Hematopoietic multipotent progenitor cell treated with erythropoietin and hydrocortisone succinate and interleukin-3 and kit ligand, for 8 days (in vitro differentiated cells): ENCODE measurements at places on chromosomes 6 and 20.

DNA sequence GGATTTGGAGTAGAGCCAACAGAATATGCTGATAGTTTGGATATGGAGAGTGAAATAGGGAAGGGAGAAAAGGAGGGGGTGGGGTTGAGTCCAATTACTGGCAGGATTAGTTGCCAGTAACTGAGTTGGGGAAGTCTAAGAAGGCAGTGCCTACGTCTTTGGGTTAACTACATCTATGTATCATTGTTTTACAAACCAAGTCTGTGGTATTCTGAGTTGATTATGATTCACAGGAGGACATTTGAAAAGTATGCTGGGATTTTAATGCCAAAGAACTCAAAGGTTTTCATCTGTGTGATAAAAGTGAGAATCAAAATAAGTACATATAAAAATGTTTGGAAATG is 14.7 kb downstream of the DSE start:
- DNase-seq: no peak

- DNase-seq: no peak
Measured at GRCh38 chr6:106442395-106442794, 81.9 kb downstream of the CRYBG1 start.

DNA sequence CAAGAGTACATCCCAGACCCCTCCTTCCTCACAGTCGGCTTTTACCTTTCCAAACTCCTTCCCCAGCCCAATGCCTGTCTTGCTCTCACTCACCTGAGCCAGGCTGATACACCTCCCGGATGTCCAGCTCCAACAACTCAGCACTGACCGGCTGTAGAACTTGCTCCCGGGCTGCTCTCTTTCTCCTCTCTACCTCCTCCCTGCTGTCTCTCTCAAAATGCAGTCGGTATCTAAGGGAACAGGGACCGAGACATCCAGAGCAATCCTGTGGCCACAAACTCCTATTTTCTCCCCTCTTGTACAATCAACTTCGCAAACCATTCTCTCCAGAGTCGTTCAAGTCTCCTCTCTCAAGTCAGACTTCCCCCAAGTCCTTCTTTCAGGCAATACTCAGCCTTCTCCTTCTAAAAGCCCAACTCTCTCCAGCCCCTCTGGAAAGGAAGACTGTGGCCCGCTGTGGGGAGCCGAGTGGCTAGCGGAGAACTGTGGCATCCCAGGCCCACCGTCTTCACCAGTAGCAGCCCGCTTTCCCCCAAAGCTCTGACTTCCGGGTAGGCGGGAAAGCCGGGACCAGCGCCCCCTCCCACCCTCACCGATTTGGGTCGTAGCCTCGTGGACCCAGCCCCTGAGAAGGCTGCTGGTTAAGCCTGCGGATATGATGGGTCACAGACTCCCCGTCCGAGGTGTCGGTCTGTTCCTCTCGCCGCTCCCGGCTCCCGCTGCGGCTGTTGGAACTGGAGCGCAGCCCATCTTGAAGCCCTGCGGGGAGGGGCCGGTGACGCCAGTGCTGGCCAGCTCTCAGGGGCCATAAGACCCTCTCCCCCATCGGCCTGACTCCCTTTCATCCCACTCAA is 1.1 kb downstream of the GNL1 start:
- no peak for DNase-seq

DNA sequence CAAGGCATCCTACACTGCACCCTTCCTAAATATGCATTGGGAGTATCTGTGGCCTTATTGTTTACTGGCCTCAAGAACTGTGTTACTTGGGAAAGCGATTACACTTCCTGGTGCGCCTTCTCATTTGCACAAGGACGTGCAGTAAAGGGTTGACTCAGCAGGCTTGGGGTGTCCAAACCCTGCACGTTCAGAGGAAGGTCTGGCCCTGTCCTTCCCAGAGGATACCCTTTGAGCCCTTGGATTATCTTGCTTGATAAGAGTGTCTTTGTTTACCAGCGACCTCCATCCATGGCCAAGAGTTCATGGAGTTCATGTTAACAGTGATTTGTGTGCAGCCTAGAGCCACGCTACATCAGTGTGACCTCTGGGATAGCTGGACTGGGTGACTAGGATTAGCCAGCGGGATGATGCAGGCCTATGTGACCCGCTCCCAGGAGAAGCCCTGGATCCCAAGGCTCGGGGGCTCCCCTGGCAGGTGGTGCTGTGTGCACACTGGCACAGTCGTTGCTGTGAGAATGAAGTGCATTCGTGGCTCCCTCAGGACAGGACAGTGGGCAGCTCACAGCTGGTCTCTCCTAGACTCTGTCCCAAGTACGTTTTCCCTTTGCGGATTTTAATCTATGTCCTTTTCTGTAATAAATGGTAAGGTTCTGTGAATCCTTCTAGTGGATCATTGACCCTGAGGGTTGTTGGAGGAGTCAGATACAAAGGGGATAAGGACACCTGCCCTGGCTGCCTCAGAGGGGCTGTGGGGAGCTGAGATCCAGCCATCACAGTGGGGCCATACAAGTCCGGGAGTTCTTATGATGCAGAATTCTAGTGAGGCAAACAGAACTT is 73.5 kb downstream of the TTLL2 start:
- no peak for DNase-seq

DNA sequence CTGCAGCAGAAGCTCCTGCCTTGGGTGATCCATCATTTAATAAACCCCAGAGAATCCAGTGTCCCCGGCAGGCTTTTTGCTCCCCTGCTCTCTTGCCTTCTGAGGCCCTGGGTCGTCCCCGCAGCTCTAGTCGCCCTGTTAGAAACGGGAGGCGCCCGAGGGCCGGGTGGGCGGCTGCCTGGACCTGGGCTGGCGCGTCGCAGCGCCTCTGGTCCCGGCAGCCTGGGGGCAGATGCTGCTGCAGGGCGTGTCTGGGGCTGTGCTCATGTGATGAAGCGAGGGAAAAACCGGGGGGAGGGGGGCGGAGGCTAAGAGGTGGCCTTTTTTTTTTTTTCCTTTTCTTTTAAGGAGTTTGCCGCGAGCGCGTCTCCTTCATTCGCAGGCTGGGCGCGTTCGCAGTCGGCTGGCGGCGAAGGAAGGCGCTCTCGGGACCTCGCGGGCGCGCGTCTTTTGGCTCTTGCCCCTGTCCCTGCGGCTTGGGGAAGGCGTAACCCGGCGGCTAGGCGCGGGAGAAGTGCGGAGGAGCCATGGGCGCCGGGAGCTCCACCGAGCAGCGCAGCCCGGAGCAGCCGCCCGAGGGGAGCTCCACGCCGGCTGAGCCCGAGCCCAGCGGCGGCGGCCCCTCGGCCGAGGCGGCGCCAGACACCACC is 394 bp downstream of the AKAP12 start:
- DNase-seq: peak; percentile 54

DNA sequence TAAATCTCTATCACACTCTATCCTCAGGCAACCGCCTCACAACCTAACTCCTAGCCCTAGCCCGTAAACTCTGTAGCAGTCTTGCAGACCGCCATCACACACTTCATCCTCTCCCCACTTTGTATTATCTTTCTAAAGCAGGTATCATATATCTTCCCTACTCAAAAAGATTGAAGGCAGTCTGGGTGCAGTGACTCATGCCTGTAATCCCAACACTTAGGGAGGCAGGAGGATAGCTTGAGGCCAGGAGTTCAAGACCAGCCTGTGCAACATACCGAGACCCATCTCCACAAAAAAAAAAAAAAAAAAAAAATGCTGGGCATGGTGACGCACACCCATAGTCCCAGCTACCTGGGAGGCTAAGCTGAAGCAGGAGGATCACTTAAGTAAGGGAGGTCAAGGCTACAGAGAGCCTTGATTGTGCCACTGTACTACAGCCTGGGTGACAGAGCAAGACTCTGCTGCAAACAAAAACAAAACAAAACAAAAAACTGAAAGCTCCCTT is 22.9 kb downstream of the RANBP9 start:
- no peak for DNase-seq

GRCh38 chr6:166902211-166902755 is 54.1 kb downstream of the RNASET2 start:
- DNase-seq: no peak

DNA sequence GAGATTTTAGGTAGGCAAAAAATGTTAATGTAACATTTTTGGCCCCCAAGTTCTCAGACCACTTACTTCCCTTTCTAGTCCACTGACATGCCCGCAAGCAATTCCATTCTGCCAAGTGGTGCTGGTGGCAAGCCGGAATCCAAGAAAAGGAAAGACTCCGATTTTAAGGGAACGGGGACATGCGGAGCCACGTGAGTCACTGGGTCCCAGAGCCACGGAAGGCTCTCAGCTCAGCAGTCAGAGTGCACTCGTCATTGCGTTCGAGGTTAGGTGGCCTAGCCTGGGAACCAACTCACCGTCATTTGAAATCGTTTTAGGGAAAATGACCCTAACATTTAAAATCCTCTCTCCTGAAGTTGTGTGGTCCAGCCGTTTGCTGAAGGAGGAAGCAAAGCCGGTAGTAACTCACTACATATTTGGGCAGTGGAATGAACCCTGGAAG is 711 bp upstream of the SIRT5 start:
- peak; percentile 50 for DNase-seq

- no peak for DNase-seq
Measured at GRCh38 chr6:96015518-96016333, at the start of gene FUT9. FUT9 (plus strand) TSS chr6:96015974; CDS start chr6:96203156, 187,182 bp downstream.

GRCh38 chr6:137363805-137364138 is 130.4 kb downstream of the OLIG3 start:
- DNase-seq: no peak

GRCh38 chr6:20814494-20814893 is 280.2 kb downstream of the CDKAL1 start:
- no peak for DNase-seq

GRCh38 chr6:46172176-46172575 is 1.4 kb upstream of the ENPP5 start:
- no peak for DNase-seq

DNA sequence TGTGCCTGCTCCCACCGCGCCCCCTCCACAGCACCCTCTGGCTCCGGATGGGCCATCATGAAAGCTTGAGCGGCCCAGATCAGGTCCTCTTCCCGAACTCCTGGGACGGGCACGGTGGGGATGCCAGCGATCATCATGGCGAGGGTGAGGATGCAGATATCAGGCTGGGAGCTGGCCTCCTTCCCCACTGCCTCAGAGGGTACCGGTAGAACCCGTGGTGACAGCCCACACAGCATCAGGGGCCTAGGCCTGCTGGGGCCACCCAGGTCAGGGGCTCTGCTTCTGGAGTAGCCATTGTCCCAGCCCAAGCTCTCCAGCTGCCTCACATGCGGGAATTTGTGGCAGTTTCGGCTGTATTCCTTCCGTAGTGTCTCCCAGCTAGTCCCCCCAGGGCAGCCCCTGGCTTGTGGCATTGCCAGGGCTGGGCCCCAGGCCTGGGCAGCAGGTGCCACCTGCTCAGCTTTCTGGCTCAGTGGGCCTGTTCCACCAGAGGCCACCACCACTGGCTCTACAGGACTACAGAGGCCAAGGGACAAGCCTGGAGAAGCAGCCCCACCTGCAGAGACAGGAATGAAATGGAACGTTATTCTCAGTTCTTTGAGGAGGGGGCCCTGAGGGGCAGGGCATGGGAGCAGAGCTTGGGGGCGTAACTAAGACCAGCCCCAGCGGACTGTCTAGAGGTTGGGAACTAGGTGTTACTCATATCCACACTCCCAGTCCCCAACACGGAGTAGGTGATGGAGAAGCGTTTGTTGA is 654 bp downstream of the SPATA25 start:
- DNase-seq: no peak

GRCh38 chr20:34040300-34040995 is 46.7 kb downstream of the RALY start:
- DNase-seq: no peak

DNA sequence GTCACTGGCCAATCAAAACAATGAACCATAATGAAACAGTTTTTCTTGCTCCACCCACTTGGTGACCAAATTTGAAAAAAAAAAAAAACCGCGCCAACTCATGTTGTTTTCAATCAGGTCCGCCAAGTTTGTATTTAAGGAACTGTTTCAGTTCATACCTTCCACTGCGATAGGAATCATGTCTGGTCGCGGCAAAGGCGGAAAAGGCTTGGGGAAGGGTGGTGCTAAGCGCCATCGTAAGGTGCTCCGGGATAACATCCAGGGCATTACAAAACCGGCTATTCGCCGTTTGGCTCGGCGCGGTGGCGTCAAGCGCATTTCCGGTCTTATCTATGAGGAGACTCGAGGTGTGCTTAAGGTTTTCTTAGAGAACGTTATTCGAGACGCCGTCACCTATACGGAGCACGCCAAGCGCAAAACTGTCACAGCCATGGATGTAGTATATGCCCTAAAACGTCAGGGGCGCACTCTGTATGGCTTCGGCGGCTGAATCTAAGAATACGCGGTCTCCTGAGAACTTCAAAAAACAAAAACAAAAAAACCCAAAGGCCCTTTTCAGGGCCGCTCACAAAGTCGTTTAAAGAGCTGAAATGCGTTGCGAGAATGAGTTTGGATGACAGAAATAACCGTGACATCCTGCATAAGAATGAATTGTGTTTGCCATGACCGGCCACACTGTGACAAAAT is 16.7 kb downstream of the HFE start:
- DNase-seq: peak; percentile 98

GRCh38 chr6:78810698-78811097 is 56.7 kb upstream of the IRAK1BP1 start:
- no peak for DNase-seq

DNA sequence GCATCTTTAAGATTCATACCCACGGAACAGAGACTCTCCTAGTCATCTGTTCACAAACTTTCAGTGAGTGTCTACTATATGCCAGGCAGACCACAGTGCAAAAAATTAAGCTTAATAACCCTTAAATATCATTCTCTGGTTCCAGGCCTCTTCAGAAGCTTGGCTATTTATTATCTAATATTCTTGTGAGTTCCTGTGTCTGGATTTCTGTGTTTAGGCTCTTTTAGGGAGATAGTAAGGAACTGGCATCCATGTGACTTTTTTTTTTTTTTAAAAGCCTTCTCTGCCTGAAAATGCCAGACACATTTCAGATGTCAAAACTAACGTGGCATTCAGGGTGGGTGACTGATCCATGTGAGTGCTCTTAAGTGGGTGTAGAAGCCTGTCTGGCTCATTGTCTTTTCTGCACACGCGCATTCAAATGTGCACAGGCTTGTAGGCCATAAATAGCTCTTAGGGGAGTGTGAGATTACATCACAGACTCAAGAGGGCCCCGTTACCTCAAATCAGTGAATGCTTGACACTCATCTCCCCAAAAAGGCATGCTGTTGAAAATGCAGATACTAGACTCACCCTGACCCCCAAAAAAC is 141.9 kb downstream of the GMPR start:
- DNase-seq: no peak

DNA sequence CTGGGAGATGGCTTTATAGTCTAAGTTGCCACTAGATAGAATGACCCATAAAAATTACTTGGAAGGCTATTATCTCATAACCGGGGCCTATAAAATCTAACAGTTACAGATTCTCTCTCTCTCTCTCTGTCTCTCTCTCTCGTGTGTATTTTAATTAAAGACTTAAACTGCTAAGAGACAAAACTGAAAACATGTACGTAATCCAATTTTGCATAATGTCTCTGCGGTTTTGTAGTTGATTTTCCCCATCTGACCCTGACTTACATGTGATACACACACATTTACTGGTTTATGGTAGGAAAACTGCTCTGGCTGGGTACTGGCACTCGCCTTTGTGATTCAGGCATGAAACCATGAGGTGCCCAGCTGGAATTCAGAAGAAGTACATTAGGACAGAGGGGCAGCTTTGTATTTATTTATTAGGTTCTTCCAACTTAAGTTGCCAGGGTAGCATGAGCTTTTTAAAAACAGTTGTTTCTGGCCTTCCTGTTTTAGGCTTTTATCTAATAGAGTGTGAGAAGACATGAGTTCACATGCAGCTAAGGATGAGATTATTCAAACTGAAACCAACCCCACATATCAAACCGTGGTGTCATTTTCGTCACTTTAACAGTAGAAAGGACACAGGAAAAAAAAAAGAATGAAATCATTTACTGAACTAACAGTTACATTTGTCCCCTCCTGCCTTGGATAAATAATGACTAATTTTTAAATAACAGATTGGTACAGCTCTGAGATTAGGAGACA is 182.5 kb downstream of the GMPR start:
- DNase-seq: no peak
